ENCODE measurements at places on chromosomes 12 and 14.

DNA sequence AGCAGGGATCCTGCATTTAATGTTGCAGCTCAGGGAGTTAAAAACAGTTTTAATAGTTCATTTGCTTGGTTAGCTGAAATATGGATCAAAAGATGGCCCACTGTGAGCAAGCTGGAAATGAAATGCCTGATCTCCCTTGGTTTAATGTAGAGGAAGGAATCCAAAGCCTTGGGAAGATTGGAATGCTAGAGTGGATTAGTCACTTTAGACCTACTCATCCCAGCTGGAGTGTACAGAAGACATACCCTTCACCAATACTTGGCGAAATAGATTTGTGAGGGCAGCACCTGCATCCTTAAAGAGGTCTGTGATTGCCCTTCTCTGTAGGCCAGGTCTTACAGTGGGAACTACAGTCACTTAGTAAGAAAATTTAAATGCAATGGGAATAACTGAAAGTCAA, 58.0 kb upstream of the KRAS start:
- DNase-seq = no peak

DNA sequence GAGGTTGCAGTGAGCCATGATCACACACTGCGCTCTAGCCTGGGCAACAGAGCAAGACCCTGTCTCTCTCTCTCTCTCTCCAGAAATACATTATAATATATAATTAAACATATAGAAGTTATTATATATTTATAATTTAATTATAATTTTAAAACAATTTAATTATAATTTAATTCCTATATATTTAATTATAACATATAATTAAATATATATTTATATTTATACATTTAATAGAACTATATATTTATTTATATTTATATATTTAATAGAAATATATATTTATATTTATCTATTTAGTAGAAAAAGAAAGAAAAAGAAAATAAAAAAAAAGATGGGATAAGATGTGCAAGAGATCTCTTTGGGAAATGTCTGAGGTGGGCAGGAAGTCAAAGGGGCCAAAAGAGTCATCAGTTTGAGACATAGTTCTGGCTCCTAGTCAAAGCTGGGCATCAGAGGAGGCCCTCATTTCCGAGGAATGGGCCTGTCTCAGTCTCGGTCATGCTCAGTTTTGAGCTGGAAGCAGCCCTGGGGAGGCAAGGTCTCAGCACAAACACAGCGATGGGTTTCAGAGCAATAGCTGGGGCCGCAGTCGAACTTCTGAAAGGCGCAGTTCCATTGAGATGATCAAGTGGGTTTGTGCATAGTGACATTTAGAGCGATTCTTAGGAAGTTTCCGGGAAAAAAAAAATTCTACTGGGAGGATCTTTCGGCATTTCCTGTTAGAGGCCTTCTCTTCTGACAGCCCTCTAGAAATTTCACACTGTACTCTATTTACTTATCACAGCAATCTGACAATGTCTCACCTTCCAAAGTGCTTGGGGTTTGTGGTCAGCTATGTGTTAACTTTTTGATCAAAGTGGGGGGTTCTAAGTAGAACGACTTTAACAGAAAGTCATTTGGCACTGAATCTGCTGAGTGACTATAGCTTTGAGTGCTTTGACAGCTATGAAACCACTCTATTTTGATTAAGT, 58.7 kb upstream of the GZMB start:
- DNase-seq = no peak

DNA sequence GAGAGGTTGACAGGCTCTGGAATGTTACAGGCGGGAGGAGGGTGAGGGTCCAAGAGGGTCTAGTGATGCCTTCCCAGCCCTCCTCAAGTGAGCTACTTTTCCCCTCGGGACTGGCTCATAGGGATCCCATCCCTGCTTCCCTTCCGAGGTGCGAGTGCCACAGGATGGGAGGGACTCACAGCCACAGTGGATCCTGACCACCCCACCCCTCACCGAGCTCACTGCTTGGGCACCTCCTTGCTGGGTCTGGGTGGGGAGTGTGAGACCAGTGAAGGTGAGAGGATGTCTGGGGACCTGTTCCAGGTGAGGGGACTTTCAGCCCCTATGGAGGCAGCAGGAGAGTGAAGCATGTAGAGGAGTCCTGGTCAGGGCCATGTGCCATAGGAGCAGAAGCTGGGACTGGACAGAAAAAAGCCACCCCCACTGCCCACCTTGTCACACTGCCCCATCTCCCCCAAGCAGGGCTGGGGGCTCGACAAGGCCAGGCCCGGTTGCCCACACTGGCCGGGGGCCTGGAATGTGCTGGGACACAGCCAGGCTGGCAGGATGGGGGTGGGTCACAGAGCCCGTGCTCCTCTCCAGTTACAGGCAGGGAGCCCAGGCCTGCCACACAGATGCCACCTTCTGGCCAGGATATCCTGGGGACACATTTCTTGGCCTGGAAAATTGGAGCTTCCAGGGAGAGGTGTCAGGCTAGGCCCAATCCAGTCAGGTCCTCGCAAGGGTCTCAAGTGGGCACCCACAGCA, 1.7 kb upstream of the TNS2 start:
- no peak for DNase-seq

DNA sequence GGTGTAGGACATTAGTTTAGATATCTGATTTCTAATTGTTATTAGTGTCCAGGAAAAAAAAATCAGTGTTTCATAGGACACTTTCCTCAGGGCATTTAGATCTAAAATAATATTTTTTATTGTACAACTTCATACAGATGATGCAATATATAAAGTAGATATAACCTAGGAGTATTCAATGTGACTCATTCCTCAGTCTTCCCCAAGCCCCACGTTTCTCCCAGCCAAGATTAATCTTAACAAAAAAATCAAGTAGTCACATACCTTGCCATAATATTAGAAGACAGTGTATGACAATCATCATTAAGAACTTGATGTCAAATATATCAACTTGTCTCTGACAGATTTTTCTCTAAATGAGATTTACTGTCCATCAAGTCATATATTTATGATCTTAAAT, 37.1 kb downstream of the PPFIA2 start:
- DNase-seq = no peak

DNA sequence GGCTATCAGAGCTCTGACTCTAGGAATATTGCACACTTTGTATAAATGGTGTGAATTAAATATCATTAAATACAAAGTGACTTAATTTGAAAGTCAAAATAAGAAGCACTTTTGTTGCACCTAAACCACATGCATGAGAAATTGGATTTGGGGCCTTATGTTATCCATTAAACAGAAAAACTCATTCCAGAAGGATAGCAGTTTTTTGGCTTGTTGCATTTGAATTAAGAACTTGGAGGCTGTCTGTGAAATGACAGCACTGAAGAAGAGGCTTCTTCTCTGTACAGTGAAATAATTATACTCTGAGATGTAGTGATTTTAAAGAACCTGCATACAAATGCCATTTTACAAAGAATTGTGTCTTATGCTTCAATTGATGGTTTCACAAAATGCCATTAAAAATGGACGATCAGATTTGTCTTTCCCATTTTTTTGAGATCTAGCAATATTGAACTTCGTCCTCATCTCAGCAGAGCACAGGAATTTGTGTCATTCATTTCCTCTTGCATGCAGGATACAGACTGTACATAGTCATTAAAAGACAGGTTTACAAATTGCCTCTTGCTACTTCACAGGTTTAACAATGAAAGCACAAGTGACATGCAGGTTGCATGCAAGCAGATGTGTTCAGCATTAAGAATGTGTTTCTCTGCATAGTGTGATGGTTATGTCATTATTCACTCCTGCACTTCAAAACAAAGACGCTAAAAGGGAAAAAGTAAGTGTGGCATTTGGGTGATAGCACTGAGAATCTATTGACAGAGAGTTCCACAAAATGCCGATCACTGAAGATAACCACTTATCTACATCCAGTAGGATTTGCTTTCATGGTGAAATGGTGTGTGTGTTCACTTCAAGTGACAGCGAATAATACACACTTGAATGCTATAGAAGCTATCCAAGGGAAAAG, 35.9 kb upstream of the PYGL start:
- no peak for DNase-seq

- DNase-seq = no peak
Observed at GRCh38 chr12:124750149-124750656, 113.5 kb downstream of the SCARB1 start.

DNA sequence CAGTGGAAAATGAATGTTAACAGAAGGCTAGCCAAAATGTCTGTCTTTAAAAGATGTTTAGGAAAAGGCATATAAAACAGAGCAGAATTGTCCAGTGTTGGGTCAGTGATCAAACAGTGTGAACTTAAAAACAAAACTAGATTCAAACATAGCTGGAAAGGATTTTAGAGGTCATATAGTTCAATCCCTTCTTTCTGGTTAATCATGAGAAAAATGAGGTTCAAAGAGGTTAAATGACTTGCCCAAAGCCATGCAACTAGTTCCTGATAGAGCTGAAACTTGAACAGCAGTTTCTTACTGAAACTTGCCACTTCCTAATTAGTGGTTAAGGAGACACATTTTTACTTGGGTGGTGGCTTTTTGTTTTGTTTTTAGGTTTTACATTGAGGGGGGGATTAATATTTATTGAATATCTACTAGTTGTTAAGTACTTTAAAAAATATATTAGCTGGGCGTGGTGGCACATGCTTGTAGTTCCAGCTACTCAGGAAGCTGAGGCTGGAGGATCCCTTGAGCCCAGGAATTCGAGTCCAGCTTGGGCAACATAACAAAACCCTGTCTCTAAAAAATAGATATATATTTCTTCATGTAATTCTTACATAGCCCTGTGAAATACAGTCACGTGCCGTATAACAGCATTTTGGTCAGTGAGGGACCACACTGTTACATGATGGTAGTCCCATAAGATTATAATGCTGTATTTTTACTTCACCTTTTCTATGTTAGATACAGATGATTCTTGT, 20.4 kb downstream of the ACVR1B start:
- DNase-seq = no peak

DNA sequence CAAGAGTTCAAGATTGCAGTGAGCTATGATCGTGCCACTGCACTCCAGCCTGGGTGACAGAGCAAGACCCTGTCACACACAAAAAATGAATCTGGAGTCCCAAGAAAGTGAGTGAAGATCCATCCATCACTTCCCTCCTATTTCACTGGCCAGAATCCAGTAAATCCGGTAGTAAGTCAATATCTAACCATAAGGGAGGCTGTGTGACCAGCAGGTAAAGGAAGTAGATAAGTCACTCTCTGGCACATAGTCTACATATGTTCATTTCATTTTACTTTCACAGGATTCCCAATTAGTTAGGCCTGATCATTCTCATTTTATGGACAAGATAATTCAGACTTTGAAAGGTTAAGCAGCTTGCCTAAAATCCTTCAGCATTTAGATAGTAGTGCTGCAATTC, 11.9 kb upstream of the TCP11L2 start:
- no peak for DNase-seq

- no peak for DNase-seq
Observed at GRCh38 chr14:75563931-75564330, 14.5 kb upstream of the FLVCR2 start.

Data from activated CD4-positive, CD25-positive, alpha-beta regulatory T cell (primary cell).